Prostate gland (tissue), 2 donors: ENCODE measurements at places on chromosomes 4 and X. TPM values are rescaled to one million over a fixed set of nuclear protein-coding genes. Genes with fewer than 3 reads are reported as not detected.

DNA sequence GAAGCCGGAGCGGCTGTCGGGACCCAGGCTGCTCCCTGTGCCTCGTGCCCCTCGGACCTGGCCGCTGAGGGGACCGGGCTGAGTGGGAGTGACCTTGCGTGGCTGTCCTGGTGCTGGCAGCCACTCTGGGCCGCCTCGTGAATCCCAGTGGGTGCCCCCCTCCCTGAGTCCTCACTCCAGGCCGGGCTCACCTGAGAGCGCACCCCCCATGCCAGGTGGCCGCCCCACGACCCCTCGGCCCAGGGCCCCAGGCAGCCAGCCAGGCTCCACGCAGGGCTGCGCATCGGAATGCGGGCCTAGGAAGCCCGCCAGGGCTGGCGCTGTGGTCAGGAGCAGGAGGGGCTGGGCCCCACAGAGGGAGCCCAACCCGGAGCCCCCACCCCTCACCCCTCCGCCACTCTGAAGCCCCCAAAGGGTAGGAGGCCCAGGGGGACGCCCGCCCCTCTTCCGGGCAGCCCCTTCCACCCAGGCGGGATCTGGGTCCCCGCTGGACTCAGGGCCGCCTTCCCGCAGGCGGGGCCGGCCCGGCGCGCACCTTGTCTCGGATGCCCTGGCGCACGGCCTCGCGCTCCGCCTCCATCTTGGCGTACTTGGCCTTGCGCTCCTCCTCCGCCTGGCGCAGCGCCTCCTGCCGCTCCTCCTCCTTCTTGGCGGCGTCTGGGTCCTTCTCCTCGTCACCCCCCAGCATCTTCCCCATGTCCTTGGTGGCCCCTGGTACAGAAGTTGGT, 33.9 kb downstream of the CPLX1 start:
- peak; percentile 63 for DNase-seq

GRCh38 chr4:38673130-38673978, 9.4 kb downstream of the KLF3 start:
- peak; percentile 72 for DNase-seq

DNA sequence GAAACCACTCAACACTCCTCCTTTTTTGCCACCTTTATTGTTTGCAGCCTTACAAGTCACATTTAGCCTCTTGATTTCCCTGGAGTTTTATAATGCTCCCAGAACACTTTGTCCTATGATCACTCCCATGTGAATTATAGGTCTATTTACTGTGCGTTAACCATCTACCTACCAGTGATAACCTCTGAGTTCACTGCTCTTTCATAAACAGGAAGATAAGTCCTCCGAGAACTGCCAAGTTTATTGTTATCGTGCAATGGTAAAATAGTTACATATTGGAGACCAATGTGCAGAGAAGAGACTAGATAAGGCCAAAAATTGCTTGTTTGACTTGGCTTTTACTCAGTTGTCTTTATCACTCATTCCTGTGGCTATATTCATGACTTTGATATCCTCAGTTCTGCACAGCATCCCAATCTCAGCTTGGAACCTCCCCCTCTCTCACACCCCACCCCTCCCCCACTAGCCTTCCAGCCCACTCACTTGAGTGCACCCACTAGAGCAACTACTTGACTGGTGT, 12.9 kb upstream of the NUDT9 start:
- no peak for DNase-seq

GRCh38 chrX:66232296-66232695, 68.2 kb downstream of the HEPH start:
- DNase-seq = no peak

DNA sequence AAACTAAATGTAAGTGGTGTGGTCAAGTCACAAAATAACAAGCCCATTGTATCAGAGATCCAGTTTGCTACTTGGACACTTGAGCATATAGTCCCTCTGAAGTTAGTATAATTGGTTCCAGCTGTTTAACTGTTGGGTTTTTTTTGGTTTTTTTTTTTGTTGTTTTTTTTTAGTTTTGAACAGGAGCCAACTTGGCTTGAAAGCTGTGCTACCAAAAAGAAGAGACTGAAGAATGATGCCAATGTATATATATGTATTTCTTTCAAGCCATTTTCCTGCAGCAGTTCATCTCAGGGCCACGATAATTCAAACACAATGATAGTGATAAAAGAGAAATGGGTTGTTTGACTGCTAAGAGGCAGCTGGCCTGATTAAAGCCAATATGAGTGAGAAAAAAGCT, 138.3 kb downstream of the PCDH18 start:
- DNase-seq = no peak

GRCh38 chr4:16969696-16970135, 71.3 kb upstream of the LDB2 start:
- no peak for DNase-seq

DNA sequence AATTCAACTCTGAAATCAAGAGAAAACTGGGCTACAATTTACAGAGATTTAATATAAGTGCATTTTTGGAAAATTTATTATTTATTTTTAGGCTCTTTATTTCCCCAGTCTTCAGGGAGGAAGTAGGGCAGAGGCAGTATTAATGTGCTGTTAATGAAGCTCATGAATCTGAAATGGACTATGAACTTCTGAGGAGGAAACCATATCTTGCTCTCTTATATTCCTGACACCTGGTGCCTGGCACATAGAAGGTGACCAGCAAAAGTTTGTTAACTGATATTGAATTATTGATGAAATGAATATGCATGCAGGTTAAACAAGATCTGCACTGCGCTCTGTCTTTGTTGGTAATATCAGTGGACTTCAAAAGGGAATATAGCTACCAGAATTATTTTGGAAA, 55.1 kb downstream of the UGT8 start:
- no peak for DNase-seq

- no peak for DNase-seq
These were observed 11.3 kb upstream of the GLUD2 start for GRCh38 chrX:121036137-121036536.

DNA sequence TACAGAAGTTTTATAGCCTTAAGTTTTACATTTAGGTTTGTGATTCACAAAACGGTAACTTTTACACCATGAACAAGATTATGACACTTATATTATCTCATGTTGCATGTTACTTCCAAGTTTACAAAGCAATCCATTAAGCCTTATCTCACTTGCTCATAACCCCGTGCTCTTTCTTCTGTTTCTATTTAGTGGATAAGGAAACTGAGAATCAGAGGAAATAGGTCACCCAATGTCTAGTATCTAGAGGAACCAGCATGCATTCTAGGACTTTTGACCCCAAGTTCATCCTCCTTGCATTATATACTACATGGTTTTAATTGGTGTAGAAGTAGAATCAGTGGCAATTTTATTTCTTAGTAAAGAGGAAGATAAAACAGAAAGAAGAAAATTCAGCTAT, 67.0 kb upstream of the ANXA3 start:
- no peak for DNase-seq

DNA sequence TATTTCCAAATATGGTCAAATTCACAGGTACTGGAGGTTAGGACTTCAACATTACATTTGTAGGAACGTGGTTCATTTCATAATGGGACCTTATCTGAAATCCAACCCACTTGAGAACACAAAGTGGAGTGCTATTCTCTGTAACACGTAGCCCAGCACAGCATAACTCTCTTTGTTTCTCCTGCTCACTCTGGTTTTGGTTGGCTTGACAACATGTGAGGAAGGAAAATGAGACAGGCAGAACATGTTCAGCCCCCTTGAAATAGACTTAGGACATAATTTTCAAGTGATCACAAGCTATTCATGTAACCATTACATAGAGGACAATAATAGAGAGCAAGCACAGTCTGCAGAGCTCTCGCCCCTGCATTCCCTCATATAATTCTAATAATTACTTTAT, 115.1 kb upstream of the SMIM10 start:
- no peak for DNase-seq

- no peak for DNase-seq
These were observed 56.6 kb downstream of the CHST7 start for GRCh38 chrX:46630141-46630540.

DNA sequence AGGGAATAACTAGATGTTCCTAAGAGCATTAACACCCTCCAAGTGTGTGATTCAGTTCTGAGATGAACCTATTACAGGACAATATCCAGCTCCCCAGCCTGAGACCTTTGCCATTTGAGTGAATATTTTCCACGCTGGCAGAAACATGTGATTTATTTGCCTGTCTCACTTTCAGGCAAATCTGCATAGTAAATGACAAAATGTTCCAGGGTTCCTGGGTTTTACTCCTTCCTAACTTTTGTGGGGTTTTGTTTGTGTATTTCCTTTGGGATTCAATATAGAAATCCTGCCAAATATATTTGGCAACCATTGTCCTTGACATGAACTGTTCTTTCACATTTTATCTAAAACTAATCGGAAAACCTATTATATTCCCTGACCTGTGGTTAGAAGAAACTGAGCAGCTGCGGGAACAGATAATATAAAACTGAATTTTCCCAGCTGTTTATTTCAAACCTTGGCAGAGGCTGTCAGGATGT, 12.5 kb downstream of the F8 start:
- DNase-seq = no peak

GRCh38 chrX:108087792-108088191, 3.5 kb downstream of the PSMD10 start:
- no peak for DNase-seq

GRCh38 chrX:12994321-12994720, 19.4 kb downstream of the TMSB4X start:
- no peak for DNase-seq

- DNase-seq = no peak
These were observed 4.1 kb upstream of the SEC24B start for GRCh38 chr4:109429545-109429944.

DNA sequence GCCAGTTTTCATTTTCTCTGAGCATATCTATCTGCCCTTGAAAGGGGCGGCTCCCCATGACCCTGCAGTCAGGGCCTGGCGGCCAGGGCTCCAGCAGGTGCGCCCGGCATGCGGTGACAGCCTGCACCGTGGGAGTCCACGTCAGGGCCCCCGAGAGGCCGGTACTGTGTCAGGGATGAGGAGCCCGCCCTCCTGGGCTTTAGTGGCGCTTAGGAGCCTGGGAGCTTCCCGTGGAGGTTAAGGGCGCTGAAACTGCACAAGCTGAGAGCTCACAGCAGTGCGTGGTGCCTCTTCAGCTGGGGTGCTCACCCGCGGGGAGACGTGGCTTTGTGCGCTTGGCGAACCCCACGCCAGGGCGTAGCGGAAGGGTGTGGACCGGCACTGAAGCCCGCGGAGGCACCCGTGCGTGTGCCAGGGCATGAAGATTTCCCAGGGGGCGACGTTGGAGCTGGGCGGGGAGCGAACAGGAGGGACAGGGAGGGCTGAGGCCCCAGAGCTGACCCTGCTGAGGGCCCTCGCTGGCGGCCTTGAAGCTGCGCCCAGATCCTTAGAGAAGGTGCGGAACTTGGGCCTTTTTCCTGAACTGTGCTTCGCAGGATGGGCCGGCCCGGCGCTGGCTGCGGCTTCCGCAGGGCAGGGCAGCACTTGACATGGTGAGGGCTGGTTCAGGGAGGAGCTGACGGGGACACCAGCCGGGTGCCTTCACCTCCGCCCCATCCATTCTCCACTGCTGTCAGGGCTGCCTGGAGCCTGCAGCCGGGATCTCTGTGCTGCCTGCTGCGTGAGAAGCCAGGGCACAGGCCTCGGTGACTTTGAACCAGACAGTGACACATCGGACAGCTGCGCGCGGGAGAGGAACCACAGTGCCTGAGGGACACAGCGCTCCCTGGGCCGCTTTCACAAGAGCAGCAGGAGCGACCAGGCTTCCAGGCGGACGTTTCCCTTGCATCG, 32.9 kb downstream of the HTT-AS start:
- DNase-seq = peak; percentile 10

DNA sequence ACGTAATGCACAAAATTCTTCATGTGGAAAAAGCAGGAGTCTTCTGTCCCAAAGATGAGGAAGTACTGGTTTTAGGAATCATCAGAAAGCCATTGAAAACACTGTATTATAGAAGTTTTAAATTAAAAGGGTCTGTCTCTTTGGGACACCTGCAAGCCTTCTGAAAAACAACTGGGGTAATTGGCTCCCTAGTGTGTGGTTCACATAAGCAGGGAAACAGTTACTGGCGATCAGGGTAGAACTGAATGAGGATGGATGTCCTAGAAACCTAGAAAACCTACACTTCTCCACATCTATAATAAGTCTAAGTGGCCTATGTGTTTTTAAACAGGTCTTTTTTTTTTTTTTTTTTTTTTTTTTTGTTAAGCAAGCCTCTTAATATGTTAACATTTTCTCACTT, 945.5 kb upstream of the PCDH10 start:
- DNase-seq = no peak

DNA sequence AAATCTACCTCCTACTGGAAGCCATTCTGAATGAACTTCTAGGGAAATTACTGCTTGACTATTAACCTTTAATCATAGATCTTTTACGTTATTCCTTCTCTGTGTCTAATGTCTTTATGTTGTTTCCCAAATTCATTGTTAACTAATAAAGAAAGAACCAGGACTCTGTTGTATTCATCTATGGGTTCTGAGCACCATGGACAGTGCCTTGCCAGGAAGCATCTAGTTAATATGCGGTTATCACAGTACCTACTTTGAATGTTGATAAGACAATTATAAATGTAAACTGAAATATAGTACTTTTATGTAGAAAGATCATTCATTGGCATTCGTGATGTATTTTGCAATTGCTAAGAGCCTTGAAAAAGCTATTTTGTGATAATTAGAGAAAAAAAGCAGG, 23.8 kb downstream of the NWD2 start:
- no peak for DNase-seq

GRCh38 chrX:153366119-153366518, 32.2 kb downstream of the ZNF275 start:
- no peak for DNase-seq

GRCh38 chr4:78360466-78360865, 191.1 kb upstream of the ANXA3 start:
- DNase-seq = no peak

DNA sequence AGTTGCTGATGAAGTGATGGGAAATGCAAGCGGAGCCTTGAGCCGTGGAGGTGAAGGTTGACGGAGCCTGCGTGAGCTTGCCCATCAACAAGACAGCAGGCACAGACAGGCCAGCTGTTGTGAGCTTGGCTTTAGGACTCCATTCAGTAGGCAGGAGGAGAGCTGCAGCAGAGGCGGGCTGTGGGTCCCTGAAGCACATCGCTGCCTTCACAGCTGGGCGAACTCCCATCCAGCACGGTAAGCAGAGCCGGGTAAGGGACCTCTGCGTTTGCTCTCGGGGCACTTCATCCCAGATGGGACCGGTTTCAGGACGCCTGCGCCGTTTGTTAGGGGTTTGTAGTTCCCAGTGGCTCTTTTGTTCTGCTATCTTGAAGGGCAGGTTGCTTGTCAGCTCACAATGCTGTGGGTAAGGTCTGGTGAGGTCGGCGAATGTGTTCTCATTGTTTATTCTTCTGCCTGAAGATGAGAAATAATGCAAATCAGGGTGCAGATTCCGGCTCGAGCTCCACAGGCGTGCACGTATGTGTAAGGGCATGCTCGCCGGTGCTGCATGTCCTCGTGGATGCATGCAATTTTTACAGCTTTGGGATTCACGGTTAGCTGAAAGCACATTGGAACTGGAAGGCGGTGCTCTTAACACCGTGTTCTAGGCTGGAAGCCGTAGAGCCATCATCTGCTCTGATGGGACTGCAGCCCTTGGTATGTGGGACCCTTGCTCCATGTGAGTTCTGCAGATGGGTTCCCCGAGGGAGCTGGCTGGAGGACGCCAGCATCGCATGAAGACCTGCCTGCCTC, 54.6 kb upstream of the CLDN34 start:
- DNase-seq = peak; percentile 27

SLIT2 gene
- 8.5 TPM for total RNA-seq

SLC7A11 gene
- total RNA-seq = 1.5 TPM

GBA3 gene
- total RNA-seq = 0.68 TPM

MAGEB10 gene
- not detected for total RNA-seq

SSX1 gene
- not detected for total RNA-seq

CT47B1 gene
- not detected for total RNA-seq

PPEF1 gene
- total RNA-seq = 6.0 TPM

MAGEC2 gene
- total RNA-seq = not detected

PAGE2B gene
- 17.3 TPM for total RNA-seq

CPZ gene
- 0.73 TPM for total RNA-seq
